ENCODE measurements at places on chromosomes 13 and 19.

DNA sequence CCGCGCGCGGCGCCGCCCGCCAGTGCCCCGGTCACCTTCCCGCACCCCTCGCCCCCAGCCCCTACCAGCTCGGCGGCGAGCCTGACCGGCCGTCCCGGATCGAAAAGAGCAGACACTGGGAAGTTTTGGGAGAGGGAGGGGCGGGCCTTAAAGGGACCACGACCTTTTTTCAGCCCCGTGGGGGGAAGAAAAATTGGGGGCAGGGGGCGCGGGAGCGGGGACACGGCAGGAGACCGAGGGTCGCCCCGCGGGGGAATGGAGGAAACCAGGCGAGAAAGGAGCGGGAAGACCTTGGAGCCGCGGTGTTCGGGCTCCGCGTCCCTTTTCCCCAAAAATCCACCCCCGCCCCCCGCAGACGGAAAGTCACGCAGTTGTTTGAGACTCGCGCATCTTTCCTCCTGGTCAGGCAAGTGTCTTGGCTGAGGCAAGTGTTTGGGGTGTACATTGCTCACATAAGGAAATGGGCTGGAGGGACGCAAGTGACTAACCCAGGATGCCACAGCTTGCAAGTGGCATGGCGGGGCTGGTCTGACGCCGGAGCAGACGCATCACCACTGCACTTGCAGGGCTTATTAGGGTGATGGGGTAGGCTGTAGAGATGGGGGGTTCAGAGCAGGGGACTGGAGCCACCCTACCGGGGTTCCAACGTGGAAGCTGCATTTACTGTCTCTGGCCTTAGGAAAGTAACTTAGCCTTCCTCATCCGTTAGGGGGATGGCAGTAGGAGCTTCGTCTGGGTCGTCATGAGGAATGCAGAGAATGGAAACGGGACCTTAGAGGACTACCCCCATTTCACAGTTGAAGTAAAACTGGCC, 2.7 kb upstream of the HNRNPL start:
- peak; percentile 52 for DNase-seq

- no peak for DNase-seq
Observed at GRCh38 chr19:42169486-42170413, 37.5 kb upstream of the POU2F2 start.

- DNase-seq = no peak
Observed at GRCh38 chr13:59706101-59706976, 457.4 kb downstream of the DIAPH3 start.

GRCh38 chr13:71867131-71867814, at the start of gene DACH1:
TSS of gene DACH1 (minus strand) at chr13:71867204.
- DNase-seq = peak; percentile 75

GRCh38 chr13:110290826-110291225, 16.1 kb downstream of the COL4A1 start:
- DNase-seq = no peak

GRCh38 chr13:30714629-30715371, 20.5 kb upstream of the ALOX5AP start:
- DNase-seq = no peak

GRCh38 chr19:44796701-44797115, 12.2 kb upstream of the BCAM start:
- peak; percentile 78 for DNase-seq

DNA sequence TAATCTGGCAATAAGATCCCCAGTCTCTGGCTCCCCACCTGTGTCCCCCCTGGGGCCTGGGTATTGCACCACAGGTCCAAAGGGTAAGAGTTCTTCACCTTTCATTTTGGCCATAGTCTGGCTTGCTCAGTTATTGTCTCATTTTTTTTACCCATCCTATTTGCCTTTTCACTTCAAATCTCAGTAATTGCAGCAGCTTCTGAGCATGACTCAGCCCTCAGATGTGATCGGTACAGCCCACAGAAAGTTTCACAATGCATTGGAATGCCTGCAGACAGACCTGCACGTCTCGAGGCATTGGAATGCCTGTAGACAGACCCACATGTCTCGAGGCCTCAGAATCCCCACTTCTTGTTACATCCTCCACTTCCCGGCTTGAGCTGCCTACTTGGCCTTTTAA, 173.6 kb downstream of the NUFIP1 start:
- no peak for DNase-seq

DNA sequence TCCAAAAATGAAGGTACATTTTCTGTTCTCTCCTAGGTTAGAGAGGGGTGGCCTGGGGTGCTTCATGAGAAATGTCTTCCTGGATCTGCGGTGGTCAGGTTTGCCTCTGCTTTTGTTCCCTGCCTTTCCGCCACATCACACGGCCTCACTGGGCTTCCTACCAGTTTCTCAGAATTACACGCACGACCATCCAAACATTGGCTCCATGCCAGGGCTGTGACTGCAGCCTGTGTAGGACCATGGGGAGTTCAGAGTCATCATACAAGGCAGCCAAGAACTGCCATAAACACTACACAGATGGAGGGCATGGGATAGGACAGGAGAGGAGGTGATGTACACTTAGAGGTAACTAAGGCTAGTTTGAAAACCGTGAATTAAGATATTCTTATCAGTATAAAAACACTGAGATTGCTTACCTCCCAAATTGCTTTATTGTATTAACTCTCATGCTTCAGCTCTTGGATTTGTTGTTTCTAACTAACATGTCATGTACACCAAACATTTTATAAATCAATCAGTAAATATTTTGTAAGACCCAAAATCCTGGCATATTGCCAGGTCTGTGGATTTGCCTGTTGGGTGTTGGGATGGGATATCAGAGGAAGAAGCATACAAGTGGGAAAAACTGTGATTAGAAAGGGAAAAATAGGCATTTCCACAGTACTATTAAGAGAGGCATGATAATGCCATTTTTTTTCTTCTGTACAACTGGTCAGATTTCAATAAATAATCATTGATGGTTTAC, 45.2 kb downstream of the CDADC1 start:
- DNase-seq = peak; percentile 88

DNA sequence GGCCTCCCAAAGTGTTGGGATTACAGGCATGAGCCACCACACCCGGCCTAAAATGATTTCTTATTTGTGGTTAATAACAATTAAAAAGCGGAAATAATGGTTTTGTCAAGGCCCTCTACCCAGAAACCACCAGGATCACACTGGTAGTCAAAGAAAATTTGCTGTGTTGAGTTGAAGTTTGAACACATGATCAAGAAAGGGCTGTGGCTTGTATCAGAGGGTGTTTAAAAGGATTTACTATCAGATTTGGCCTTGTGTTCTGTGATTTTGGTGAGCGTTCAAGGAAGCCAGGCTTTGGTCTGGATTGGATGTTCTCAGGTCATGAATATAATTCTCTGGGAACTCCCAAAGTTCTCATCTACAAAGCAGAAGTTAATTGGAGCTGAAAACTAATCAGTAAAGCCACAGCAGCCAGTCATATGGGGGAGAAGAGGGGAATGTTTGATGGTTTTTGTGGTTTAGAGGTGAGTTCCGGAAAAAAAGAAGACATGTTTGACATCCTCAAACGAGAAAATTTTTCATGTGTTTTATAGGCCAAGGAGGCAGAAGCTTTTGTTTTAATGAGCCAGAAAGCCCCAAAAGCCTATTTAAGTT, 10.6 kb upstream of the ZNF556 start:
- peak; percentile 77 for DNase-seq

GRCh38 chr19:12681074-12681987, at the start of gene DHPS:
TSS of gene DHPS (minus strand) at chr19:12681880. CDS start at chr19:12681766, 114 bp downstream.
- DNase-seq = peak; percentile 98

GRCh38 chr13:57624565-57625435, 6.7 kb upstream of the PCDH17 start:
- DNase-seq = peak; percentile 65

DNA sequence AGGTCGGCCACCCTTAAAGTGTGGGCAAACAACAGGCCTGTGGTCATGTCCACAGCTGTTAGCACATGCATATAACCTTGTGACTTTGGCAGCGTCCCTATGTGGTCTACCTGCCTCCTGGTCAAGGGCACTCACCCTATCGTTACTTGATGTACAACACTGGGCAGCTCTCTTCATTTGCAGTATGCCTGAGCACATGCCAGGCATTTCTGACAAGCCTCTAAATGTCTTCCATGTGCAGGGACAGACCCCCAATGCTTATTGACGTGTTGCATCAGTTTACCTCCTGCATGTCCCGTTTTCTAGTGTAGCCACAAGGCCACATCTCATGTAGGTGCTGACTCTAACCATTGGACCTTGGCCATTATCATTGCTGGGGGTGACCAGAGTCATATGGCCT, 731.7 kb upstream of the MIR17HG start:
- DNase-seq = no peak

DNA sequence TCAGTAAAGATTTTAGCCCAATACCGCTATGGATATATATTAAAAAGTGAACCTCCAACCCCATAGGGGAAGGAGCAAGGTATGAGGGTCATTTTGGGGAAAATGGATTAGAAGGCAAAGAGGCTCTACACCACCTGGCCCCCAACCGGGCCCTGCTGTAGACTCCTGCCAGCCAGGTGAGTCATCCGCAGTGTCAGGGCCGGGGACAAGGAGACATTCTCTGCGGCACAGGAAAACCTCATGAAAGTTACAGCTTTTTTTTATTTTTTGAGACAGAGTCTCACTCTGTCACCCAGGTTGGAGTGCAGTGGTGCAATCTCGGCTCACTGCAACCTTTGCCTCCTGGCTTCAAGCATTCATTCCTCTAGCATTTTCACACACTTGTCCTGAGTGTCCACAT, 32.0 kb downstream of the ZFR2 start:
- no peak for DNase-seq

- no peak for DNase-seq
Observed at GRCh38 chr13:40252676-40253075, 413.8 kb downstream of the FOXO1 start.

DNA sequence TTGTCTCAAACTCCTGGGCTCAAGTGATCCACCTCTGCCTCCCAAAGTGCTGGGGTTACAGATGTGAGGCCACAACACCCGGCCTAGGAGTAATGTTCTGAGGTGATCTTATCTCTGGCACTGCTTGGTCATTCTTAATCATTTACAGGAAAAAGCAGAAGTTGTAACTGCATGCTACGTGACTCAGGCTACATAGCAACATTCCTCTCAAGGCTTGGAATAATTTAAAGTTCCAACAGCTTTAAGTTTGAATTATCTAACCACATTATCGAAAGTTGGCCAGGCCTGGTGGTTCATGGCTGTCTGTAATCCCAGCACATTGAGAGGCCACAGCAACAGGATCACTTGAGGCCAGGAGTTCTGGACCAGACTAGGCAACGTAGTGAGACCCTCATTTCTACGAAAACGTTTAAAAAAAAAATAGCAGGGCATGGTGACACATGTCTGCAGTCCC, 3.9 kb upstream of the B9D2 start:
- peak; percentile 95 for DNase-seq

DNA sequence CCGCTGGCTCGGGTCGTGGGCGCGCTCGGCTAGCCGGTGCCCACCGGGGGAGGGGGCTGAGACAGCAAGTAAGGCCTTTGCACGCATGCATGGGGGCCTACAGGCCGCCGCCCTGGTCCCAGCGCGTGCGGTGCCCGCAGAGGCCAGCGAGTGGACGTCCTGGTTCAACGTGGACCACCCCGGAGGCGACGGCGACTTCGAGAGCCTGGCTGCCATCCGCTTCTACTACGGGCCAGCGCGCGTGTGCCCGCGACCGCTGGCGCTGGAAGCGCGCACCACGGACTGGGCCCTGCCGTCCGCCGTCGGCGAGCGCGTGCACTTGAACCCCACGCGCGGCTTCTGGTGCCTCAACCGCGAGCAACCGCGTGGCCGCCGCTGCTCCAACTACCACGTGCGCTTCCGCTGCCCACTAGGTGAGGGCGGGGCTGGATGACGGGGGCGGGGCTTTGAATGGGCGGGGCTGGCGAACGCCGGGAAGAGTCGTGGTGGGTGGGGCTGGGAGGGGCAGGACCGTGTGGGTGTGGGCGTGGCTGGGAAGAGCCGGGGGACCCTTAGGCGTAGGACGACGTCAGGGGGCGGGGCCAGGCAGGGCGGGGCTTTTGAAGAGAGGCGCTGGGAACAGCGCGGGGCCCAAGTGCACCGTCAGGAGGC, 2.1 kb downstream of the CILP2 start:
- no peak for DNase-seq

- DNase-seq = no peak
Observed at GRCh38 chr19:15393963-15394362, 14.4 kb upstream of the AKAP8 start.

GRCh38 chr13:91017031-91017668, 330.3 kb upstream of the MIR17HG start:
- DNase-seq = peak; percentile 68

DNA sequence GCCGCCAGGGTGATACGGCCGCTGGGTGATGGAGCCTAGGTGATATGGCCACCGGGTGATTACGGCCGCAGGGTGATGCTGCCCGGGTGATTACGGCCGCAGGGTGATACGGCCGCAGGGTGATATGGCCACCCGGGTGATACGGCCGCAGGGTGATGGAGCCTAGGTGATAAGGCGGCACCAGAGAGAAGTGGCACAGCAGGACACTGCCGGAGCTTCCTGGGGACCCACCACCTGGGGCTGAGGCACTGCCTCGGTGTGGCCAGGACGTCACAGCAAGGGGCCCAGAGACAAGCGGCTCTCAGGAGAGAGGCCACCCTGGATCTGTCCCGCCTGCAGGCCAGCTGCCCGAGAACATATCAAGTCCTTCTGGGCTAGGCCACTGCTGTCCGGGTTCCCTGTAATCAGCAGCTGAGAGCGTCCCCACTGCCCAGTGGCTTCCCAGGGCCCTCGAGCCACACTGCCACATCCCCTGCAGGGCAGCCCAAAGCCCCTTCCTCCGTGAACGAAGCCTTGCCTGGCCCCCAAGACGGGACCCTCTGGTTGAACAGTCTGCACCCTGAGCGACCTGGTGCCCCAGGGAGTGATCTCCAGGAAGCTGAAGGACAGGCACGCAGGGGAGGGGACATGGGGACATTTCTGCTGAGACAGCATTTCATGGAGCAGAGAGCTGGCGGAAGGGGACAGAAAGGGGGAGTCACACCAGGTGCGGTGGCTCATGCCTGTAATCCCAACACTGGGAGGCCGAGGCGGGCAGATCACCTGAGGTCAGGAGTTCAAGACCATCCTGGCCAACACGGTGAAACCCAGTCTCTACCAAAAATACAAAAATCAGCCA, 22.1 kb downstream of the ZNF787 start:
- DNase-seq = no peak

- DNase-seq = no peak
Observed at GRCh38 chr13:92256211-92256610, 857.8 kb downstream of the GPC5 start.

- no peak for DNase-seq
Observed at GRCh38 chr13:62046512-62046911, 630.9 kb upstream of the PCDH20 start.

DNA sequence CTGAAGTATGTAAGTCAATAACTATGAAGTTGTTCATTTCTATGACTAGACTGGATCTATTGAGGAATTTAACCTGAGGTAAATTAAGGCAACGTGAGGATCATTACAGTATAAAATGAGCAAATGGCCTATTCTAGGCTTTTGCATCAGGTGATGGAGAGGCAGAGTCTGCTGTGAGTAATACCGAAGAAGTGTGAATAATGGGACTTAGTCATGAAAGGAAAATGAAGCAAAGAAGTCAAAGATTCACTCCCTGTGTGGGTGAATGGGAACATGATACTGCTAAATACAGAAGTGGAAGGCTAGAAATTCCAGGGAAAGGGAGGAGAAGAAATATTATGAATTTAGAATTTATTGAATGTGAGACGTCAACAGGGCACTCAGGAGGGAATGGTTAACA, 774.1 kb downstream of the LIG4 start:
- no peak for DNase-seq

All from KBM-7 (cell line).